ENCODE measurements at places on chromosomes 16 and 17.

- H3K4me1 ChIP-seq: no peaks in the 10 kb centered on the region
- no peak overlapping the region for H3K27ac ChIP-seq
- H3K4me3 ChIP-seq: no peak overlapping the region
- no peak for DNase-seq
- H3K27me3 ChIP-seq: no peaks in the 10 kb centered on the region
Observed at GRCh38 chr16:68126395-68126794, 41.2 kb downstream of the NFATC3 start.

- H3K36me3 ChIP-seq: no peaks in the 10 kb centered on the region
- no peak overlapping the region for H3K4me3 ChIP-seq
- no peak for DNase-seq
- no peak overlapping the region for H3K27ac ChIP-seq
- no peaks in the 10 kb centered on the region for H3K4me1 ChIP-seq
Observed at GRCh38 chr17:80621997-80622357, 77.3 kb downstream of the RPTOR start.

DNA sequence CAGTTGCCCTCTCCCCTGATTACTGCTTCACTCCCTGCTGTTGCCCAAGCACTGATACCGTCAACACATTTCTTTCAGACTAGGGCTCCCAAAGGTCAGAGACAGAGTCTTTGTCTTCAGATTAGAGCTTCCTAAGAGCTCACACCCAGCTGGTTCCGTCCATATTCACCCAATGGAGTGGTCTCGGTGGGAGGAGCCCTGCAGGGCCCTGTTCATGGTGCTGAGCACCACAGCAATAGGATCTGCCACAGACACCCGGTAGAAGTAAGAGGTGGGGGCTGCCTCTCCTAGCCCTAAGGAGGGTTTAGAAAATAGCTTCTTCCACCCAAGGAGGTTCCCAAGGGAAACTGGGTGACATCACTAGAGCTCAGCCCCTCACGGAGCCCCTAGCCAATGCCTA, 128.3 kb downstream of the CCDC144A start:
- H3K27me3 ChIP-seq: peaks cover 2% of the 10 kb centered on the region
- H3K36me3 ChIP-seq: no peaks in the 10 kb centered on the region
- no peak overlapping the region for H3K27ac ChIP-seq
- DNase-seq: no peak
- H3K4me3 ChIP-seq: no peak overlapping the region
- no peaks in the 10 kb centered on the region for H3K4me1 ChIP-seq

DNA sequence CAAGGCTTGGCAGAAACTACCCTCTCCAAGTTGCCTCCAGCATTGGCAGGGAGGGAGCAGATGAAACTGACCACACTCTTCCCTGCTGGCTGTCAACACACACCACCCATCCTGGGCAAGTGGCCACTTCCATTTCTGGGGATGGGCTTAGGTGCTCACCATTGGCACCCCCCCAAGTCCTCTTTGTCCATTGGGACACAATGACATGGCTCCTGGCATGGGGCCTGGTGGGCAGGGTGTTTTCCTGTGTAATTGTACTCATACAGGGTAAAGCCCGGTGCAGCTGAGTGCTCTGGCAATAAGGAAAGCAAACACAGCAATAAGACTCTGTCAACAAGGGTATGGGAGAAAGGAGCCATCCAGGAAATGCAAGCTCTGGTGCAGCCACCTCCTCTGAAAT, 22.6 kb downstream of the SCNN1B start:
- DNase-seq: no peak
- H3K36me3 ChIP-seq: no peaks in the 10 kb centered on the region
- no peak overlapping the region for H3K4me3 ChIP-seq
- no peaks in the 10 kb centered on the region for H3K4me1 ChIP-seq
- H3K27ac ChIP-seq: no peak overlapping the region

All from common myeloid progenitor, CD34-positive (primary cell).